PC-9 (cell line): ENCODE measurements at places on chromosomes 7 and 10. TPM values are rescaled to one million over a fixed set of nuclear protein-coding genes. Genes with fewer than 3 reads are reported as not detected.

ZNF804B gene
- not detected in 2 replicates for total RNA-seq

TRIM50 gene
- total RNA-seq = not detected in 2 replicates

DNA sequence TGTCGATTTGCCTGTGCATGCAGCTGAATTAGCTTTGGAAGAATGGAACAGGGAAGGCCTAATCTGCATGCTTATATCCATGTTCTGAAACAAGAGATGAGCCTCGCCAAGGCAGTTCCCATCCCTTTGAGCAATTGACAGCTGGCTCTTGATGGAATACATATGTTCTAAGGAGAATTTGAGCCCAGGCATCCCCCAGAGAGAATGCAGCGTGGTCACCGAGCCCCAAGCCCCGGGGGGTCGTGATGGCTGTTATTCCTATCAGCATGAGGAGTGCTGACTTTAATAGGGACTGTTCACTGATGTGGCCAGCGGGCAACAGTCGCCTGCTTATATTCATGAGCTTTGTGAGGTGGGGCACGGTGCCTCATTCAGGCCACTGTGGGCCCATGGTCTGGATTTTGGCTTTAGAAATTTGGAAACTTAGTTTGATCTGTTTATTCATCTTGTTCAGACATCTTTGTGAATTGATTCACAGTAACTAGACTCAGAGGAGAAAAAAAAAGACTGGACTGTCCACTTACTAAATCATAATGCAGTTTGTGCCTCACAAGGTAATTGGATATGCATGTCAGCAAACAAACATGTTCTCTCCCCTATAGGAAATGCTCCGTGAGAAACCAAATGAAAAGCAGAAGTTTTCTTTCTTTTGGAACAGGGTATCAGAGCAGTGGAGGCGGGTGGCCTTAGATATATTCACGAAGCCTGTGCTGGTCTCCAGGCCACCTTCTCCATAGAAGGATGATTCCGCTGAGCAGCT lies 204.9 kb downstream of the CCDC3 start:
- no peak for DNase-seq

DNA sequence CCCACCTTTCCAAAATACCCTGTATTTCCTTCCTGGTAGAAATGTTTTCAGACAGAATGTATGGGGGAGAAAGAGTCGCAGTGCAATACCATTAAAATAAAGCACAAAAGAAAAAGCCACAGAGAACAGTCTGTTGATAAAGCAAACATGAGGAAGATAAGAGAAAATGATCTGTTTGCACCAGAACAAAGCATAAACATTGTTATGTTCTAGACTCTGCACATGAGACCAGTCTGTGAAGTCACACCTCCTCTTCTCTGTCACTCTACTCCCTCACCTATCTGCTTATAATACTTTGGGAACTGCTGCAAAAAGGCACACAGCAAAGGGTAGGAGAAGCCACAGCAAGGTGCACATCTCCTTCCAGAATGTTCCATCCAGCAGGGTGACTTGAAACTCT lies 67.2 kb upstream of the LRGUK start:
- no peak for DNase-seq

GRCh38 chr7:150941351-150942000 lies 36.6 kb downstream of the KCNH2 start:
- no peak for DNase-seq

- no peak for DNase-seq
Measured at GRCh38 chr7:126778101-126778500, 474.6 kb downstream of the GRM8 start.

- DNase-seq = no peak
Measured at GRCh38 chr10:67864607-67865371, 19.7 kb upstream of the SIRT1 start.

GRCh38 chr7:99314504-99314903 lies 11.2 kb upstream of the ARPC1A start:
- DNase-seq = no peak

GRCh38 chr10:130128062-130128781 lies 8.0 kb upstream of the GLRX3 start:
- no peak for DNase-seq

- no peak for DNase-seq
Measured at GRCh38 chr10:113274176-113274829, 278.6 kb upstream of the HABP2 start.

DNA sequence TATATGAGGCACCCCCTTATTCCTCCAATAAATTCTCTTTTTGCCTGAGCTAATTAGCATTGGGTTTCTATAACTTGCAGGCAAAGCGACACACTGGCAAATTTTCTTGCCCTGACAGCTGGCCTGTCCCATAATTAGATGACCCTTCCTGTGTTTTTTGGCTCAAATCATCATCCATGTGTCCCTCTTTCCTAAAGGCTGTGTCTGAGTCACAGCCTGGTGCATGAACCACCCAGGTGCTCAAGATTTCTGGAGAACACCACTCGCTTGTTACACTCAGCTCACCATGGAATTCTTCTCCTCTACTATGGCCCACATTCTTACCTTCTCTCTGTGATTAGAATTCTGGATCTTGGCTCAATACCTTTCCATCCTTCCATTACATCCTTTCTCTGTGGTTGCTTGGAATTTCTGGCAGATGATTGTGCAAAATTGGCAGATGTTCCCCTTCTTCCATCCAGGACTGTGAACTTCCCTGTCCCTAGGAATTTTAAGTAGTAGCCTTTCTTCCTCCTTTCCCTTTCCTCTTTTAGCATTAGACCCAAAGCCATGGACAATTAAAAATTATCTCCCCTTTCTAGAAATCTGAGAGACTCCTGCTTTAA lies 116.0 kb upstream of the ANKRD1 start:
- DNase-seq = no peak

- DNase-seq = no peak
Measured at GRCh38 chr10:108689891-108690290, 1233.4 kb downstream of the XPNPEP1 start.
